ENCODE measurements at places on chromosomes 13 and 19.

DNA sequence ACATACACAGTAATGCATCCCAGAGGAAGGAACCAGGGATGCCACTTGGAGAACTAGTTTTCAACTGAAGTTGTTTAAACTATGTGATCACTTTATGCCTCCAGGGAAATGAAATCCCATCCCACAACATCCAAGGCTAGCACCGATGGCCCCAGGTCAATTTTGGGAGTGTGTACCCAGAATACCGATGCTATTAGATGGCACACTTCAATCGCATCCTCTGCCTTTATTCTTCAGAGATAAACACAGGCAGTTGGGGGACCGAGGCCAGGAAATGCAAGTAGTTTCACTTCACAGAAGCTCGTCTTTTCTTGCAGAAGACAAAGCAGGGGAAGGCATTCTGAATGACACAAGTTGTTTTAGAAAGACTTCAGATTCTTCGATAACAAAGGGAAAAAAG lies 13.8 kb downstream of the STK24 start:
- no peak for DNase-seq

- DNase-seq, result no peak
Observed at GRCh38 chr19:3142292-3142670, 6.4 kb downstream of the GNA15 start.

- peak; percentile 78 for DNase-seq
Observed at GRCh38 chr19:58042495-58043340, 8.9 kb downstream of the ZSCAN1 start.

DNA sequence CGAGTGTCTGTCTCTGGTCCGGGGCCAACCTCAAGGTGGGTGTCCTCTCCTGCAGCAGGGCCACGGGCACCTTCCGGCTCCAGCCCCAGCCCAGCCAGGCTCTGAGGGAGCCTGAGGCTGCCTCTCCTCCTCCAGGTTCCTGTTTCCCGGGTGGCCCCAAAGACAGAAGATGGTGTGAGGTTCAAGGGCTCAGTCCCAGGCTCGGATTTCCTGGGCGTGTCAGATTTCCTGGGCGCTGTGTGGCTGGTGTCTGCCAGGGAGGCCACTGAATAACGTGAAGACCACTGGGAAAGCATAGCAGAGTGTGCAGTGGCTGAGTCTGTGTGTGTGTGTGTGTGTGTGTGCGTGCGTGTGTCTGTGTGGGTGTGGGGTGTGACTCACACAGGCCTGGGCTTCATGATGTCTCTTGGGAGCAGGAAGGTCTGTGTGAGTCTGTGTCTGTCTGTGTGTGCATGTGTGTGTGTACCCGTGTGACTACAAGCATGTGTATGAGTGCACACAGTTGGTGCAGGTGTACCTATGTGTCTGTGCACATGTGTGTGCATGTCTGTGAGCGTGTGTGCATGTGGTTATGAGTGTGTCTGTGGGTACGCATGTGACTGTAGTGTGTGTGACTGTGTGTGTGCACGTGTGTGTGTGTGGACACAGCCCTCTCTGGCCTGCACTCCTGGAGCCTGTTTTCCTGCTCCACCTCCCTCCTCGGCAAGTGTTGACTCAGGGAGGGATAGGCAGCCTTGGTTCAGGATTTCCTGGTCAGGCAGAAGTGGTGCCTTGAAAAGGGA lies 28.3 kb downstream of the CEBPA start:
- no peak for DNase-seq

GRCh38 chr13:29791508-29791907 lies 58.9 kb downstream of the UBL3 start:
- no peak for DNase-seq

- peak; percentile 10 for DNase-seq
Observed at GRCh38 chr13:78121459-78122348, 203.1 kb upstream of the EDNRB start.

All from H7 (cell line).